ENCODE measurements at places on chromosomes 11 and 22. TPM values are rescaled to one million over a fixed set of nuclear protein-coding genes. Genes with fewer than 3 reads are reported as not detected.

Gene VPREB1
- not detected for total RNA-seq

Gene HMBS
- total RNA-seq: 15.1 TPM

Gene VSIG2
- 1.3 TPM for total RNA-seq

Gene TSPAN32
- 0.35 TPM for total RNA-seq

Gene MPPED1
- 2.6 TPM for total RNA-seq

Gene SPTBN2
- total RNA-seq: 55.1 TPM

Gene GUCY1A2
- 1.3 TPM for total RNA-seq

Gene IRAG1
- total RNA-seq: 0.53 TPM

Gene RFPL2
- not detected for total RNA-seq
